Stimulated activated CD4-positive, alpha-beta T cell treated with anti-CD3 and anti-CD28 coated beads, Interleukin-1b, Interleukin-23, amount 100 ng/mL, for 1 hour (primary cell): ENCODE measurements at places on chromosomes 5 and 9.

GRCh38 chr9:123268199-123268464, 254 bp downstream of the STRBP start:
- DNase-seq: no peak

DNA sequence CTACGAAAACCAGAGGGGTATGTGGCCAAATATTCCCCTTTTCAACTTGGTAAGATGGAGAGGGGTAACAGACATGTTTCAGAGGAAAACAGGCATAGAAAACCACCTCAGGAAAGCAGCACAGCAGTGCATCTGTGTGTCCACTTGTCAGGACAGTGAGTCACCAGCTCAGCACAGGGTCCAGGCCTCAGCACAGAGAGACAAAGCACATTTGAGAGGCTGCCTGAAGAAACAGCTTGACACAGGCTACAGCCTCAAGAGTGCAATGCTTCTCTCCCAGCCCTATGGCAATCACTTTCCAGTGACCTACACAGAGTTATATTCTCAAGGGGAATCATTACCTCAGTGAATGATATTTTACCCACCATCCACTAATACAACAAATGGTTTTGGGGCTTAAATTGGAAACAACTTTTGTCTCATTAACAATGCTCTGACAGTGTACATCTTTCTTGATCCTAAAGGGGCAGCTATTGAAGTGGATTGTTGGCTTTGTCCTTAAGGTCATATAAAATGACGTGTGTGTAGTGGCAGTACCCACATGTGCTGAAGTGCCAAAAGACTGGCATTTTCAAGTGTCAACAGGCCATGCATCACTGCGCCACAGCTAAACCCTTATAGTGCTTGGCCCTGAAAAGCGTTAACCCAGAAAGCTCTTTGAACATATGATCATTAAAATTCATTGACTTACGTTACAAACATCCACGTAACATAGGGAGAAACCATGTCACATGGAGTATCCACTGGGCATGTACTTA, 46.4 kb downstream of the ERMP1 start:
- no peak for DNase-seq

GRCh38 chr5:74919487-74919886, 53.3 kb upstream of the FAM169A start:
- DNase-seq: no peak

- no peak for DNase-seq
These were observed 48.6 kb downstream of the CARTPT start for GRCh38 chr5:71767661-71768060.

DNA sequence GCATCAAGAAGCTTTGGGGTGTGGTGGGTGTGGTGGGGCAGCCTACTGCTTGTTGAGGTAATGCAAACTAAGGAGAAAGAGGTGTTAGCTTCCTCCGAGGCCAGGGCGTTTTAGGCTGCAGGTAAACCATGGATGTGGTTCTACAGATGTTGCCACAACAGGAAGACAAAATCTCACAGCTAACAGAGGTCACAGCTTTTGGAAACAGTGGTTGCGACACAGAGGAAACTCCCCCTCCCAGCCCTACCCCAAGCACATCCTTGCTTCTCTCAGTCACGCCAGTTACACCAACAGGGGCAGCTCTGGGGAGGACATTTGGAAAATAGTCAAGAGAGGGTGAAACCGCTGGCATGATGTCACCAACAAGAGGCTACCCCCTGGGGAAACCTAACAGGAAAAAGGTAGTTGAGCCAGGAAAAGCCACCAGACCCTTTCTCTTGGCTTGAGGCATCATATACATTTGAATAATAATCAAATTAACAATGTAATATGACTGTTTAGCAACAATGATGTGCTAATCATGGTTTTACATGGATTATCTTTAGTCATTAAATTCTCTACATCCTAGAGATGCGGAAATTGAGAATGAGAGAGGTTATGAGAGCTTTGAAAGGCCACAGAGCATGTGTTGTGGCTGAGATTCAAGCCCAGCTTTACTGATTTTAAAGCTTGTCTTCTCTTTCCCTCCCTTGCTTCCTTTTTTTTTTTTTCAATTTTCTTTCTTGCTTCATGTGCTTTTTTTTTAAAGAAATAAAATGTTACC, 82.2 kb upstream of the IL12B start:
- DNase-seq: peak; percentile 26

GRCh38 chr9:112316258-112316943, 17.0 kb downstream of the PTBP3 start:
- no peak for DNase-seq

- DNase-seq: no peak
These were observed 659.6 kb upstream of the RIOK2 start for GRCh38 chr5:97842687-97843086.

DNA sequence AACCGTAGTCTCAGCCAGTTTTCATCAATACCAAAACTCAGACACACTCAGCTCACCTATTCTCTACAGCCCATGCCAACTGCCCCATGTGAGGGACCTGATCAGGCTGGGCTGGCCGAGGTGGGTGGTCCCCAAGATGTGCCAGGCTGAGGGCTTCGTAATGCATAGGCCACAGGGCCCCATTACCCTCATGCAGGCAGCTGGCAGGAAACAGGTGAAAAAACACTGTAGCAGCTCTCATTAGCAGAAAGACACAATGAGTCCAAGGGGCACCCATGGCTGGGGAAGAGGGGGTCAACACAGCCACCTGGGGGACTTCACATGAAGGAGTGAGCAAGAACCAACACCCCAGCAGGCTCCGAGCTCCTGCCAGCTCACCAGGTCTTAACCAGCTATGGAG, 8.2 kb downstream of the IPPK start:
- no peak for DNase-seq

DNA sequence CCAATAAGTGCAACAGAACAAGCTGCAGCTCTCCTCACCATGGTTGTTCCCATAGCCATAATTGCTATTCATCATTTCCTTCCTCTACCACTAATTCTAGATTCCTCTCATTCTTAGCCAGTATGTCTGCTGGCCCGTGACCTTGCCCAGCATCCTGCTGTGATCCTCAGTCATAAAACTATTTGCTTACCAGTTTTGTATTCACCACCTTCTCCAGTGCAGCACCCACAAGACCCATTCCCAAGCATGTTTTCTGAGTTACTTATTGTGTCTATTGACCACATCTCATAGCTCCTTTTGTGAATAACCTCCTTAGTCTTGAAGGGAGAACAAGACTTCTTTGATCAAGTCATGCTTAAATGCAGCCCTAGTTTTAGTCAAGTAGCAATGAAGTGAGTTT, 488.0 kb upstream of the CTNND2 start:
- no peak for DNase-seq

GRCh38 chr5:131482617-131483016, 152.4 kb downstream of the RAPGEF6 start:
- DNase-seq: no peak

DNA sequence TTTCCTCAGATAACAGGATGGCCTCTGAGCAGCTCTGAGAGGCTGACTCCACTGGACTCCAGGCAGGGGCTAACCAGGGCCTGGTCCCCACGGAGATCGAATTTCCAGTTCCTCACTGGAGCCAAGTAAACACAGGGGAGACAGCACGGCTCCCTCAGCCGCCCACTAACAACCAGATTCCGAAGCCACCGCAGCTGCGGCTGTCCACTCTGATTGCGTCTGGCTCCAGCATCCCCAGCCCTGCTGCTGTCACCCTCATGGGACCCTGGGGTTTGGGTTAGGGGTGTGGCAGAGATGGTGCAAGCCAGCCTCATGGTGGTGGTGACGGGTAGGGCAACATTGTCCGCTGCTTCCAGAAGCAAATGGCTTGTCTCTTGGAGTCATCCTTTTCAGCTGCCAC, 172.6 kb downstream of the RGS3 start:
- DNase-seq: no peak

DNA sequence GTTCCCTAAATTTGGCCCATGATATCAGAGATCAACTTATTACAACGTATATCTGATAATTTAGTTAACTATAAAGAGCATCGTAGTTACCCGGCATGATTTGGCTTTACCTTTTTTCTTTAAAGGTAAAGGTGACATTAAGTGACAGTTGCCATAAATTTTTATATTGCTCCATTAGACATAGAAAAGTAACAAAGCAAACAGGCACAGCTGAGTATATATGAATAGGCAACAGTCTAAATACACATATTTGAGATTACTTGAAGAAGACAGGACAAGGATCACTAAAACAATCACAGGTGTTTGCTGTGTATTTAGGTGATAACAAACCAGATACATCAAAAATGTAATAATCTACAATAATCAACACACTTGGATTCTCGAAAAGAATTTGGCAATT, 34.8 kb downstream of the RFX3 start:
- no peak for DNase-seq
